RWPE1 (cell line): ENCODE measurements at places on chromosomes 3 and 15.

GRCh38 chr3:25689226-25689625, 24.5 kb upstream of the TOP2B start:
- DNase-seq: no peak

DNA sequence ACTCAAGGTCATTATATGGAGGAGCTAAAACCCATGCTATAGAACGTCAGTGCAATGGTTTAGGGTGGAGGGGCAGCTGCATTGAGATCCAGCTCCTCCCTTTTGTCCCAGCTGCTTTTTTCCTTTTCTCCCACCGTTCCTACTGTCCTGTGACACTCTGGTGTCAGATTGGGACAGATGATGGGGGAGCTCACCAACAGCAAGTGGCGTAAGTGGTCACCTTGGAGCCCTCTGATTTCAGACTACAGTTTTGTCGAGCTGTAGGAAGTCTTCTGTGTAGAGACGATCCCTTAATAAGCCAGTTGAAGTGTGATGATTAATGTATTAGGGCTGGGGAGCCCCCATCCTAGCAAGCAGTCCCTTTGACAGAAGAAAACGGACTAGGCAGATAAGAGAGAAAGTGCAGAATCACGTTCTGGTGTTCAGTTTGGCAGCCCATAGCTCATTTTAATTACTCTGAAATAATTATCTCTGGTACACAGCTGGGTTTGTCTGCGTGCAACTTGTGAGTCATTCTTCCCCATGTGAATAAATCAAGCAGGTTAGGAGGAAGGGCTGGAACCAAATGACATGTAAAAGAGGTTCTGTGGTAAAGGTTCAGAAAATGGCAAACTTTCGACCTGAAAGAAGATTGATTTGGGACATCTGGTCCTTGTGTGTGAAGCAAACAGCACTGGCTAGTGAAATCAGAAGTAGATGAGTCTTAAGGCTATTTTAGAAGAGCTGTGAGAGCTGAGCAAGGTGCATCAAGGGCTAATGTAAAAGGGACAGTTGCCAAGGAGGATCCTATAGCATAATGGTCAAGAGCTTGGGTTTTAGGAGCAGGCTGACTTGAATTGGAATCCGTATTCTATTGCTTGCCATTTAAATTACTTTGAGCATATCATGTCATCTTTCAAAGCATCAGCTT, 241.4 kb downstream of the EDEM1 start:
- no peak for DNase-seq

DNA sequence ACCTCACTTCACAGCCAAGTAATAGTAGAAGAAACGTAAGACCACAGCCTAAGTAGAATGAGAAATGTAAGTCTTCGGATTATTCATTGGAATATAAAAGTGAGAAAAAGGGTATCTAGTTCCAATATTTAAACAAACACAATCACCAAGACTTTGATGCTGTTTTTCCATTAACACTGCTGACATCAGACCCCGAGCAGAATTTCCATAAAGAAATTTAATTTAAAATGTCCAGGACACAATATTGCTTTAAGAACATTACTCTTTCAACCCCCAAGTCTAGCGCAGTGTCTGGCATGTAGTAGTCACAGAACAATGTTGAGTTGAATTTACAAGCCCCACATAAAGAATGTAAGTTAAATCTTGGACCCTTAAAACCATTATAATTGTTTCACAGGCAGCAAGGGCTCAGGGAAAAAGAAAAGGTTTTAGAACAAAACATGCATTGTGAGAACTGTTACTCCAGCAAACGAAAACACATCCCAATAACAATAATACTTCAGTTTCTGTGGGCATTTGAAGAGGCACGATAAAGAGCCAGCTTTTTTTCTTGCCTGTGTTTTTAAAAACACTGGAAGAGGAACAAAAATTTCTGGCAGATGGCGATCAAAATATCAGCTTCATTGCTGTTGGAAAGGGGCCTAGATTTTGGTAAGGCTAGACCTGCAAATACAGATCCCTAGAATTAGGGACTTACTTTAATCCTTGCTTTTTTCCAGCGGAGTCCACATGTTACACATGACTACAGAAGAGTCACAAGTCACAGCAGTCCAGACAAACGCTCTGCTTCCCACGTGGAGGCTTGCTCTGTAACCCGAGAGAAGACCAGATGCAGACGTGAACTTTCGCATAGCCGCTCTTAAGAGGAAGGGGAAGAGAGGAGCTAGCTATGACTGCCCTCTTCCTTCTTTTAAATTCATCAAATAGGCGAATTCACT, 77.9 kb upstream of the IGSF10 start:
- no peak for DNase-seq

DNA sequence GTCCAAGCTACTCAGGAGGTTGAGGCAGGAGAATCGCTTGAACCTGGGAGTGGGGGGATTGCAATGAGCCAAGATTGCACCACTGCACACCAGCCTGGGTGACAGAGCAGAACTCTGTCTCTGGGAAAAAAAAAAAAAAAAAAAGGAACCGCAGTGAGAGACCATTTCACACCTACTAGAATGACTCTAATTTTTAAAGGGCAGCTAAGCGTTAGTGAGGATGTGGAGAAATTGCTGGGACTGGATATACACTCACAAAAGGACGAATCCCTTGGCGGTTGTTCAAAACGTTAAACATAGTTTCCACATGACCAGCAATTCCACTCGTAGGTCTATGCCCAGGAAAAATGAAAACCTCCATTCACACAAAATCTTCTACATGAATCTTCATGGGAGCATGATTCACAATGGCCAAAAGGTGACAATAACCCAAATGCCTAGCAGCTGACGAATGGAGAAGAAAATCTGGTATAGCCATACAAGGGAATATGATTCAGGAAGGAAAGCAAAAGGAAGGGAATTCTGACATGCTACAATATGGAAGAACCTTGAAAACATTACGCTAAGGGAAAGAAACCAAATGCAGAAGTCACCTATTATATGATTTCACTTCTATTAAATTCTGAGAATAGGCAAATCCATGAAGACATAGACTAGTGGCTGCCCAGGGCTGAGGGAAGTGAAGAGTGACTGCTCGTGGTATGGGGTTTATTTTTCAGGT, 127.0 kb downstream of the CHSY1 start:
- no peak for DNase-seq

- no peak for DNase-seq
These were observed 214.0 kb upstream of the BHLHE40 start for GRCh38 chr3:4765212-4765611.
